Activated T-helper 17 cell treated with anti-CD3 and anti-CD28 coated beads, Interleukin-2, amount 50 U/mL, for 72 hours (primary cell): ENCODE measurements at places on chromosomes 4 and X. TPM values are rescaled to one million over a fixed set of nuclear protein-coding genes. Genes with fewer than 3 reads are reported as not detected.

DNA sequence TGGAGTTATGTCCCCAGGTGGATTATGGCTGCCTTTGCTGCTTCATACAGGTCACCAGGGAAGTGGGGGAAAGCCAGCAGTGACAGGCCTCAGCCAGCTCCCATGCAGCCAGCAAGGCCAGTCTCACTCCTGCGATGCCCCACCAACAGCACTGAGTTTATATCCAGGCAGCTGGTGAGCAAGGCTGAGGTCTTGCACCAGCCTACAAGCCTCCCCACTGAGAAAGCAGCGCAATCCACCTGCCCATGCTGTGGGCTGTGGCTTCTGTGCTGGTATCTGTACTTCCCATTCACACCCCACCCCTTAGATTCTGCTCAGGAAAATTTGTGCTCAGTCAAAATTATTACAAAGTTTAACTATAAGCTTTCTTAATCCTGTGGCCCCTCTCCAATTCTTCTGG lies 153.5 kb downstream of the HHIP start:
- no peak for ATAC-seq

Gene GAGE12G
- not detected for total RNA-seq

Gene STPG2
- 0.19 TPM for total RNA-seq

Gene P2RY8
- 89.0 TPM for total RNA-seq

Gene CAMK2D
- total RNA-seq: 41.5 TPM
